ENCODE measurements at places on chromosomes 2 and 18. TPM values are rescaled to one million over a fixed set of nuclear protein-coding genes. Genes with fewer than 3 reads are reported as not detected.

Gene KANSL1L
- total RNA-seq: 81.8 TPM

Gene GPR45
- total RNA-seq: not detected

Gene DYNAP
- total RNA-seq: not detected

Gene DLX2
- total RNA-seq: not detected

Gene PROKR1
- not detected for total RNA-seq

Gene RNPEPL1
- total RNA-seq: 7.2 TPM

Gene ASXL3
- 1.0 TPM for total RNA-seq

Gene C2orf78
- not detected for total RNA-seq

Gene HOXD9
- 3.8 TPM for total RNA-seq

Gene ST6GAL2
- total RNA-seq: 2.6 TPM

Gene LYPD1
- total RNA-seq: 7.1 TPM

Gene RIOK3
- 14.4 TPM for total RNA-seq

Gene PTH2R
- total RNA-seq: not detected

Gene RTKN
- 9.8 TPM for total RNA-seq

Gene CCDC85A
- 4.7 TPM for total RNA-seq

Gene INSIG2
- total RNA-seq: 3.6 TPM

Gene IL1A
- total RNA-seq: not detected

Gene DHRS9
- 0.48 TPM for total RNA-seq

Gene ARL5A
- 52.2 TPM for total RNA-seq

Gene CTLA4
- total RNA-seq: not detected

Gene SMYD1
- 0.07 TPM for total RNA-seq

Gene MYO7B
- total RNA-seq: 0.26 TPM

Gene ARMC9
- total RNA-seq: 42.5 TPM

Gene FAM237A
- total RNA-seq: not detected

Gene OBSL1
- total RNA-seq: 128 TPM

Gene CTAGE1
- total RNA-seq: not detected

Gene TMEM169
- 0.97 TPM for total RNA-seq

Gene ITGA6
- 195 TPM for total RNA-seq

Gene CAPN14
- total RNA-seq: 0.29 TPM

Gene EIF2AK2
- total RNA-seq: 90.8 TPM

Gene ADAM23
- total RNA-seq: 0.59 TPM

Gene MEIS1
- 339 TPM for total RNA-seq

Gene ICOS
- total RNA-seq: 0.14 TPM

Gene SERPINB12
- not detected for total RNA-seq

Gene HOXD12
- total RNA-seq: not detected

Gene SERPINE2
- total RNA-seq: 5.0 TPM

Gene EVX2
- 0.28 TPM for total RNA-seq

Gene B3GNT7
- total RNA-seq: 1.7 TPM

Gene ZNF396
- total RNA-seq: 0.59 TPM

Gene IL36B
- not detected for total RNA-seq

Gene IL1B
- not detected for total RNA-seq

Gene IMPACT
- 6.1 TPM for total RNA-seq

Gene KCNE4
- total RNA-seq: 52.8 TPM

Gene DCC
- total RNA-seq: not detected

Gene NEU2
- not detected for total RNA-seq

Gene SERPINB10
- not detected for total RNA-seq
